KBM-7 (cell line): ENCODE measurements at places on chromosomes 1 and 21.
A peak's percentile ranks its signal among the peaks of the same experiment; 100 is the strongest.

GRCh38 chr1:182484067-182484466 lies 34.1 kb downstream of the RGSL1 start:
- no peak for DNase-seq

DNA sequence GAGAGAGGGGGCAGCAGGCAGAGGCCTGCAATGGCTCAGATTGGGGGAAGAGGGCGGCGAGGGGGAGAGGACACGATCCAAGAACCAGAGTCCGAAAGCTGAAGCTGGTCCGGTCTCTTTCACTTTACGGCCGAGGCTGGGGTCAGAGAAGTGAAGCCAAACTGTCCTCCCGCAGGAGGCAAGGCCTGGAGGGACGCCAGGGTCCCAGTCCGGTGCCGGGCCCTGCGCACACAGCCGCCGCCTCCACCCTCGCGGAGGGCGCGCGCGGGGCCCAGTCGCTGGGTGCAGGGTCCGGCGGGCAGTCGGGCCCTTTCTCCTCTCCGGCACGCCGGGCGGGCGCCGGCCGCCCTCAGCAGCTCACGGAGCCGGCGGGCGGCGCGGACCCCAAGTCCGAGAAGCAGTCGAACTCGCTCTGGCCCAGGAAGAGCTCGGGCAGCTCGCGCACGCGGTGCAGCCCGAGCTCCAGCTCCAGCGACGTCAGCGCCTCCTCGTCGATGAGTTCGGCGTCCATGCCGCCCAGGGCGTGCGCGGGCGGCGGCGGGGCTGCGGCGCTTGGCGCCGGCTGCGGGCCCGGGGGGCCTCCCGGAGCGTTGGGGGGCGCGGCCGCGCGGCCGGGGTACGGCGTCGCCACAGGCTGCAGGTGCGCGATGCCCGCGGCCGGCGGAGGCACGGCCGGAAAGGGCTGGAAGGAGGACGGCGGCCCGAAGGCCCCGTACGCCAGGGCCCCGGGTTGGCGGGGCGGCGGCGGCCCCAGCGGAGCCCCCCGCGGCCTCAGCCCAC lies 749 bp downstream of the CITED4 start:
- no peak for DNase-seq

DNA sequence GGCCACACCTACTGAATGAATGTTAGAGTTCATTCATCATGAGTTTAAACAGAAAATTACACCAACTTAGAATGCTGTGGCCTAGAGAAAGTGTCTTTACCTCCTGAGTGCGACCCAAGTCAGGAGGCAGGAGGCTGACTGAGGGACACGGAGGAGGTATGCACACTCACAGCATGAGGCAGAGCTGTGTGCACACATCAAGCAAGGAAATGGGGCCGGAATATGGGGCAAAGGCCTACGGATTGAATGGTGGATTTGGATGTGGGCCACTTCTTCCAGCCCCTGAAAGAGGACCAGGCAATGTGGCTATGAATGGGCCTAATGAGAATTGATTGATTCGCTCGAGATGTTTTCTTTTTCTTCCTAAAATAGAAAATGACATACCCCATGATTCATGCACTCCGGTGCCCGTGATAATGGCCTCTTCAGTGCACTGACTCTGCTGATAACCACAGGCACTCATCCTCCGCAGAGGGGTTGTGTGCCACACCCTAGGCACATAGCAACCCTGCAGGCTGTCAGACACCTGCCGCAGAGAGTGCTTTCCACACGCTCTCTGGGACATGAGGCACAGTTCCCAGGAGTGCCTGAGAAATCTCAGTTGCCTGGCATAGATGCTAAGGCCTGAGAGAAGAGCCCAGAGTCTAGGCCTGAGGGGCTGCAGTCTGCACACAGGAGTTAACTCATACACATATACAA lies 155.5 kb downstream of the GLUL start:
- DNase-seq, result no peak

DNA sequence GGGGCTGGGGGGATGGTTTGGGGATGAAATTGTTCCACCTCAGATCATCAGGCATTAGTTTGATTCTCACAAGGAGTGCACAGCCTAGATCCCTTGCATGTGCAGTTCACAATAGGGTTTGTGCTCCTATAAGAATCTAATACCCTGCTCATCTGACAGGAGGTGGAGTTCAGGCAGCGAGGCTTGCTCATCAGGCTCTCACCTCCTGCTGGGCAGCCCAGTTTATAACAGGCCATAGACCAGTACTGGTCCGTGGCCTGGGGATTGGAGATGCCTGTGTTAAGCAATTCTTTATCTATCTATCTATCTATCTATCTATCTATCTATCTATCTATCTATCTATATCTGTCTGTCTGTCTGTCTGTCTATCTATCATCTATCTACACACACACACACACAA lies 525.3 kb upstream of the DAB1 start:
- no peak for DNase-seq

GRCh38 chr1:20696397-20697333 lies 21.1 kb downstream of the KIF17 start:
- DNase-seq, result peak; percentile 92

DNA sequence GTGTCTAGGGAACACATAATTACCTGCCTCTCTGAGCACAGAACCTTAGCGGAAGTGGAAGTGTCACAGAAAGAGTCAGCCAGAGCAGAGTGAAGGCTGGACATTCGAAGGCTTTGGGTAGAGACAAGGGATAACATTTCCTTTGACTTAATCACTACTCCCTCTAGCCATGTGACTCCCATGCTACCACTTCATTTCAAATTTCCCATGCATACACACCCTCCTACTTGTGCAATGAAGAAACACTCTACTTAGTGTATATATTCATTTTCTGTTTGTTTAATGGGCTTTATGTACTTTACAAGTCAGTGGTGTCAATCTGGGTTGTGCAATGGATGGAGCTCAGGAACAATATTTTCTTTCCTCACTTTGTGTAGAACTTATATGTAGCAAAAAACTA lies 6.9 kb downstream of the ANKRD35 start:
- DNase-seq, result no peak

GRCh38 chr1:68808351-68808750 lies 311.5 kb upstream of the DEPDC1 start:
- DNase-seq, result no peak
